ENCODE measurements at places on chromosomes 1 and 21.

GRCh38 chr1:98920441-98921110 is 84.1 kb downstream of the PLPPR5 start:
- DNase-seq, result no peak

DNA sequence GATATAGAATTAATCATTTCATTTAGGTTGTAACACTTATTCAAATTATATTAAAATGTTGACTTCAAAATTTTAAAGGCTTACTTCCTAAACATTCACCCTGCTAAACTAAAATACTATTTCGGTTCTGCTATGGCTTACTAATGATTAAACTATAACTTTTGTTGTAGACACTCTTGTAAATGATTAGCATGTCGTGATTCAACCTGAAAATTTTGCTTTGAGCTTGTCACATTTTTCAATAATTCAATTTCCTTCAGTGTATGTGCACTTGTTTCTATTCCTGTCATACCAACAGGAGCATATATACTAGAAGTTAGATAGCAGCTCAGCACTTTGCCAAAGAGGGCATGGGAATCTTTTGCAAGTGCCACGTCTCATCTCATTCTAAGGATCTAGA is 1018.8 kb downstream of the AMY1C start:
- no peak for DNase-seq

- DNase-seq, result no peak
Measured at GRCh38 chr1:167564612-167565270, 11.2 kb upstream of the CREG1 start.

DNA sequence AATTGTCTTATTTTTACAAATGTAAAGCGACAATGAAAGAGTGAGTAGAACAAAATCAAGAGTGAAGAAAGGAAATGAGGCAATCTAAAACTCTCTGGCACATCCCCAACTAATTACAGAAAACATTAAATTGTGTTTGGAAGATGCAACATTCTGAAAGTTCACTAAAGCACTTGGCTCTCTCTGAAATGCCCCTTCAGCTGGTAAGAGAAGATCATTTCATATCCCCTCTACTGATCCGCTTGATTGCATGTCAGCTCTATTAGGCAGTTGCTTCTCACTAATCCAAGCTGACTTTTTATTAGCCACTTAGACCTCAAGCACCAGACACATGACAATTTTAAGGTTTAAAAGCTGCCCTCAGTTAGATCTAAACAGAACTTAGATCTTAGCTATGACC is 262.8 kb upstream of the PRMT6 start:
- DNase-seq, result no peak

GRCh38 chr1:32724678-32725614 is 22.4 kb upstream of the SYNC start:
- peak; percentile 43 for DNase-seq

DNA sequence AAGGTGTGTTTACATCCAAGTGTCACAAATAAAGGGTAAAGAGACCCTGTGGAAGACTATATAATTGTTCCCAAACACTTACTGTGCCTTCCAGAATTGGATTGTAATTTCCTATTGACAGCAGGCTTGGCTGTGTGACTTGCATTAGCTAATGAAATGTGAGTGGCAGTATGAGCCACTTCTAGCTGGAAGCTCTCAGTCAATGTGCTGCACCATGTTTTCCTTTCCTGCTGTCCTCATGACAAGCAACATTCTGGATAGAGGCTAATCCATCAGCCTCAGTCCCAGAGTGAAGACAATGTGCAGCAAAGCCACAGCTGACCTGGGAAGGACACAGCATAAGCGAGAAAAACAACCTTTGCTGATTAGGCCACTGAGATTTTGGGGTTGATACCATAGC is 5.9 kb upstream of the FOXJ3 start:
- no peak for DNase-seq

GRCh38 chr1:17014671-17015567 is 3.2 kb upstream of the ATP13A2 start:
- no peak for DNase-seq

GRCh38 chr1:202288177-202288576 is 53.6 kb downstream of the UBE2T start:
- no peak for DNase-seq

All from activated T-cell treated with anti-CD3 and anti-CD28 coated beads, Interleukin-2, amount 50 U/mL, for 48 hours (primary cell).